ENCODE measurements at places on chromosomes 13 and 19. TPM values are rescaled to one million over a fixed set of nuclear protein-coding genes. Genes with fewer than 3 reads are reported as not detected.
A peak's percentile ranks its signal among the peaks of the same experiment; 100 is the strongest.

Gene ERICH6B
- not detected for total RNA-seq

DNA sequence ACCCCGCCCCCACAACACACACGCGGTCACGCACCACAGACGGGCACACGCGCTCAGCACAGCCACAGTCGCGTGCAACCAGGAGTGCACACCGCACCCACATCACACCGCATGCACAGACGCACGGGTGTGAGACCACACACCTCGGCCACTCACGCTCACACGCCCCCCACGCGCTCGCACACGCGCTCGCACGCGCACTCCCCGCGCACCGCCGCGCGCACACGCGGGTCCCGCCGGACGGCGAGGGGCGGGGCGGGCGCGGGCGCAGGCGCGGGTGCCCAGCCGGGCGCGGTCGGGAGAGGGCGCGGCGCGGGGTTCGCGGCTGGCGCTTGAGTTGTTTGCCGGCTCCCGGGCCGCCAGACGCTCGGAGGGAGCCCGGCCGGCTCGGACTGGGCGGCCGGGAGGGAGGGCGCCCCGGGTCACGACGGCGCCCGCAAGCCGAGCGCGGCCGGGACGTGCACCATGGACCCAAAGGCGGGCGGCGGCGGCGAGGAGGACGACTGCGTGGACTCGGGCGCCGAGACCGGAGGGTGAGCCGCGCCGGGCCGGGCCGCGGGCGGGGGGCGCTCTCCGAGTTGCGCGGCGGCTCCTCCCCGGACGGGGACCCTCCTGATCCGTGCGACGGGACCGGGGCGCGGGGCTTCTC, at the start of gene FAM124A:
Gene FAM124A, plus strand, starts transcription at position 362 of the 649 bp plus-strand sequence. Its CDS starts 104 bp downstream, at position 466.
- peak; percentile 22 for DNase-seq

GRCh38 chr19:11093689-11094238, 4.5 kb downstream of the LDLR start:
- DNase-seq: no peak

Gene TNNI3
- total RNA-seq: not detected

- peak; percentile 76 for DNase-seq
Observed at GRCh38 chr13:30429721-30430694, 7.7 kb downstream of the UBE2L5 start.

DNA sequence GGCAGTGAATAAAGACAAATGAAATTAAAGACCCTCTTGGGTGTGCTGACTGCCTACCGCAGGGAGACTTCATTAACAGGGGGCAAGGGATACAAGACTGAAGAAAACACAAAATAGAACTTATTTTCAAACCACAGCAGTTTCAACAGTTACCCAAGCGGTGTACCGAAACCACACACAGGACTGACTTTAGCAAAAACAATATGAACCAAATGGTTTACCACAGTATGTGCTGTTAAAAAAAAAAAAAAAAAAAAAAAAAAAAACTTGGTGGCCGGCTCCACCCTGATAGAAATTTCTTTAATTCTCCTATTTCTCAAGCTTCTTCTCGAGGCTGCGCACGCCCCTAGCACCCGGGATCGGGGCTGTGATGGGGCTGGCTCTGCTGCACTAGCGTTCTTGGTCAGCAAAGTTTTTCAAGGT, 42.6 kb downstream of the KLF2 start:
- no peak for DNase-seq

- peak; percentile 63 for DNase-seq
Observed at GRCh38 chr13:83065108-83065507, 817.2 kb downstream of the SLITRK1 start.

Gene ZIC5
- total RNA-seq: 3.8 TPM

- no peak for DNase-seq
Observed at GRCh38 chr13:48500652-48501197, 32.2 kb downstream of the RCBTB2 start.

Gene CPT1C
- 21.2 TPM for total RNA-seq

GRCh38 chr13:27034678-27035111, 136.9 kb downstream of the USP12 start:
- DNase-seq: no peak

DNA sequence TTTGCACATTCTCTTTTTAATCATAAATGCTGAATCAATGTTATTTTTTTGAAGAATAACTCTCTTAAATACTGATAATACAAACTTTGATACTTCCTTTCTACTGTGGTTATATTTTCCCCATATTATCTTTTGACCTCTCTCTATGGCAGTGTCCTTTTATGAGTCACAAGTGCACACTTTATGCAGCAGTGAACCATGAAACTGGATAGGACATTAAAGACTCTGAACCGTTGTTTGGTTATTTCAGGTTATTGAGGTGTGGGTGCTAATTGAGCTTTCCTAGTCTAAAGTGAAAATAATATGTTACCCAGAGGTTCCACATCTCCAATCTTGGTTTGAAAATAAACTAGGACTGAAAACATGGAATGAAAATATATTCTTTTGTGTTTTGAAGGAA, 71.4 kb downstream of the DGKH start:
- peak; percentile 61 for DNase-seq

GRCh38 chr19:9847087-9847671, 12.1 kb downstream of the PIN1 start:
- peak; percentile 57 for DNase-seq

DNA sequence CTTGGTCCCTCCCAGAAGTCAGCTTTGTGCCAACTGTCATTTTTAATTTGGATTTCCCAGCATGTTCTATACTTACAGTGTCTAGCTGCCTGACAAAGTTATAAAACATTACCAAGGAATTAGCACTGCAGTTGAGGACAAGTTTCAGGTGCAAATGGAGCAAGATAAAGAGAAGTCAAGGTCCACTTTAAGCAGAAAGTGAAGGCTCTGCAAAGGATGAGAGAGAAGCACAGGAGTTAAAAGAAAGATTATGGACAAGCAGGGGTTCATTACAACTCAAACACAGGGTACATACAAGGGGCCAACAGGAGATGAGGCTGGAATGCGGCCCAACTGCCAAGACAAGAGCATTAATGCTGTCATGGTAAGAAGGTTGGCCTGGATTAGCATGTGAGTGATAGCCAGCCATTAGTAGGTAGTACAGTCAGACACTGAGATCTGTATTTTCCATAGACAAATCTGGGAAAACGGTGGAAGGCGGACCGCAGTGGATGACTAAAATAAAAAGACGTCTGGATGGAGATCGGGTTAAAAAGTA, 17.6 kb downstream of the UBL3 start:
- DNase-seq: no peak

DNA sequence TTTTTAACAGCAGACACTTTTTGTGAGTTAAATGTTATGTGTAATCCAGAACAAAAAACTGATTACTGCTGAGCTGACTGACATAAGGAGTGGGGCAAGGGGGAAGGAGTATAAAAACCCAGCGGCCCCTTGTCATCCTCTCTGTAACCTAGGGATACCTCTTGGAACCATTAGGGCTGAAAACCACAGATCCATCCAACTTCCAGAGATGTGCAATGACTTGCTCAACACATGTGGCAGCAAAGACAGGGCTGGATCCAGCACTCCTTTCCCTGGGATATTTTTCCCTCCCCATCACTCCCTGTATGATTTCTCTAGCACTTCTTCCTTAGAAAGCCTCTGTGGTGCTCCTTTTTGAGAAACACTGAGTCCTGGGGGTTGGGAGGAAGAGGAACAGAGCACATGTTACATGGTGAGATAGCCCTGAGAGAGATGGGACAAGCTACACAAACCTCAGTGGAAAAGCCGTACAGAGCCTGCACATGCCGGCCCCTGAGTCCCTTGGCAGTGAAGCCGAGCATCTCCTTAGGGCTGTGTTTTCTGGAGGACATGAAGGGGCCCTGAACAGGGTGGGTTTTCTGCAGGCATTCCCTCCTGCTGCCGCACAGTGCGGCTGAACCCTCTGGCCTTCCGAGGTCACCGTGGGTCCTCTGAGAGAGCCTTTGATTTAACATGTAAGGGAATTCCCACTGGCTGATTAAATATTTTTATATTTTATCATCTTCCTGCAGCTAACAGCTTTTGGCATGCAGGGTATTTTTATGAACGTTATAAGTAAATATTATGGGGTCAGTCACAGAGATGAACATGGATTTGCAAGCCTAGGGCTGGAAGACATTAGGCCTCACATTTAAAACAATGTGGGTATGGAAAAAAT, 219.9 kb downstream of the COG6 start:
- DNase-seq: no peak

Measured in Caki2 (cell line).